Hippocampal formation (tissue), 2 donors: ENCODE measurements at places on chromosomes 6 and 20.

DNA sequence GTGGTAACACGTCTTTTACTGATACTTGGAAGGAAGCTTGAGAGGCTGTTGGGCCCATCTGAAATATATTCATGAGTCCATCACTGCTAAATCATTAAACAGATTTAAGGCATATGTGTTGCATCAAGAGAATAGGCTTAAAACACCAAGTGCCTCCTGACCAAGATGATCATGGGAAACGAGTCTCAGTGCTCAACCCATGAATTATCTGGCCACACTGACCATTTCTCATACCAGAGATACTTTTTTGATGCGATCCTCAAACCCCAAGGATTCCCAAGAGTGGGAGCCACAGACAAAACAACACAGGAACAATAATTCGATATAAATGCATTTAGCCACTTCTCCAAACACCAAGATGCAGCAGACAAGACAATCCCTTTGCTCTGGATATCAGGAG lies 17.2 kb downstream of the HEY2 start:
- DNase-seq, result no peak

GRCh38 chr6:33589731-33590530 lies 9.9 kb upstream of the BAK1 start:
- DNase-seq, result no peak

- DNase-seq, result no peak
Observed at GRCh38 chr6:165008971-165009370, 300.4 kb downstream of the C6orf118 start.

- no peak for DNase-seq
Observed at GRCh38 chr6:105301756-105302616, 100.9 kb downstream of the PREP start.
